ENCODE measurements at places on chromosomes 5 and 9.

DNA sequence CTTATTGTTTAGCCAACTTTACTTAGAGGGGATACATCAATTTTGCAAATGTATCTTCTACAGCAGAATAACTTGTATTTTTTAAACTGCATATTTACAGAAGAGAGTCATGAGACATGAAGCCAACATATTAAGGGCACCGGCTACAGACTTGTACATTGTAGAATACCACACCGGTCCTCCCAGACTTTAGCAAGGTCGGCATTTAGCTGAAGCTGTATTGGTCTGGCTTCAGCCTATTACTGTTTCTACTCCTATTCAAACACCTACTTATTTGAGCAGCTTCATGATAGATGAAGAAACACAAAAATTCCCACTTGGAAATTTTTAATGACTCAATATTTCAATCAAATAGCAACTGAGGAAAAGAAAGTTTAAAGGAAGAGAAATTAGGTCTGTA, 33.0 kb downstream of the NR3C1 start:
- DNase-seq = no peak

DNA sequence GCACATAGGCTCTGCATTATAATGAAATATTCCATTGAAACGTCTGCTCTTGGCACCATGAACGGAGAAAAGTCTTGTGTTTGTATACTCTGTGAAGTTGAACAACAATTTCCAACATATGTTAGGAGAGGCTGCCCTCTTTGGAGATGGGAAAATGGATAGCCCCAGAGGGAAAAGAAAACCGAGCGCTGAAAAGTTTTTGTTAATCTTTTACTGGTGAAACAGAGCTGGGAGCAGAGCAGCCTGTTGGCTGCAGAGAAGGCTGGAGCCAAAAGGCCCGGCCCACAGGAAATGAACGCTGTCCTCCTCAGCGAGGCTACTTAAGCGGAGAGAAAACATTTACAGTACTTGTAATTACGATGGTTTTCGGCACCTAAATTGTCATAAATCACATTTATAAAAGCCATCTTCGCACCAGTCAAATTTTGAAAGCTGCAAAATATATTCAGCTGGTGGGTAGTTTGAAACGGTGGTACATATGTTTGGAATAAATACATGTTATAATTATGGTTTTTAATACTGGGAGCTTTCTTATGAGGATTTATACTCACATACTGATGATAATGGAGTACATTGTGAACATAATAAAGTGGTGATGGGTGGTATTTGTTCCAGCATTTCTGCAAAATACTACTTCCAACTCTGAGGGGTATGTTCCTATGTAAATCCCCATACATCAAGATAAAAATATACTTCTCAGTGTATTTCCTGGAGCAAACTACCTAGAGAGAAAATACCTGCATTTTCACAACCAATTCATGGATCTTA, 129.6 kb upstream of the CNTLN start:
- peak; percentile 80 for DNase-seq

GRCh38 chr9:71796100-71796767, 27.9 kb upstream of the CEMIP2 start:
- DNase-seq = no peak

GRCh38 chr5:87110721-87111120, 157.0 kb upstream of the RASA1 start:
- DNase-seq = no peak

DNA sequence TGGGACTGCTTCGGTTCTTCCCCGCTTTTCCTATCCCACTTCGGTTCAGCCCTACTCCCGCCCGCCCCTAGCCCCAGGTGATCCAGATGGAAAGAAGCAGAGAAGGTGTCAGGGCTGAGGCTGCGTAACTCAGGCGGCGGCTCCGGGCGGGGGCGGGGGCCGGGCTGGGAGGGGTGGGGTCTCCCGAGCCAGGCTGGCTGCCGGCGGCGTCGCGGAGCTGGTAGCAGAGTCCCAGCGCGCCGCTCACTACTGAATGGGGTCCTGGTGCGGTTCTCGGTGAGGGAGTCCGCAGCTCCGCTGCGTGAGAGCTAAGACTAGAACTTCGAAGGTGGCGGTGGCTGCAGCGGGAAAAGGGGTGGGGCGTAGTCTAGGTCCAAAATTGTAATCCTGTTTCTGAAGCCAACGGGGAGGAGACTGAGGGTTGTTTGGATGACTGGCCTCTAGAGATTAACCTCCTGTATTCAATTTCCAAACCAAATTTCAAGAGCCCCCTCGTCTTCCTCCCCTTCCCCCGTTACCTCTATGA, 1.4 kb downstream of the PRR16 start:
- DNase-seq = peak; percentile 46
